ENCODE measurements at places on chromosomes 3 and 15. TPM values are rescaled to one million over a fixed set of nuclear protein-coding genes. Genes with fewer than 3 reads are reported as not detected.

Gene TMEM207
- polyA plus RNA-seq, result not detected

Gene C3orf22
- not detected for polyA plus RNA-seq

Gene BSN
- polyA plus RNA-seq, result 1.4 TPM

Gene ARHGAP11A
- 12.4 TPM for polyA plus RNA-seq

Gene CPN2
- 0.09 TPM for polyA plus RNA-seq

Gene HAUS2
- 14.4 TPM for polyA plus RNA-seq

Gene TUSC7
- polyA plus RNA-seq, result not detected

Gene REC114
- 0.23 TPM for polyA plus RNA-seq

Gene STAC
- polyA plus RNA-seq, result 35.4 TPM

DNA sequence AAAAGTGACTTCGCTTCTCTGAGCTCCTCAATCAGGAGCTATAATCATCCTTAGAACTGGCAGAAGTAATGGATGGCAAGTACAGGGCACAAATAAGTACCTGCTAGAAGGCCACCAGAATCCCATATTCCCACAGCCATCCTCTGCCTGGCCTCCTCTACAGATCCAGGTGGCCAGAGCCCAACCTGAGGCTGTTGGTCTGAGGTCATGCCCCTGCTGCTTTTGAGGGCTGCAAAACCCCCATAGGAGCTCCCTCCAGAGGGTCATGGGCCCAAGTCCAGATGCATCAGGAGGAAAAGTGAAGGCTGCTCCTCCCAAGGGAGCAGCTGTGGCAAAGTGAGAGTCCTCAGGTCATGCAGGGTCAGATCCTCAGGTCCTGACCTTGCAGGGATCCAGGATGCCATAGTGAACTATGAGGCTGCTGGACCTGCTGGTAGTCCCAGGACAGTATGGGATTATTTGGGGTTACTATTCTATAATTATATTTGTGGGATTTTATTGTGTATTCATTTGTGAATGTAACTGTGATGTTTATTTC, 3.0 kb upstream of the PLCD1 start:
- no peak for DNase-seq

- DNase-seq, result no peak
Observed at GRCh38 chr3:55968331-55968730, 481.2 kb upstream of the WNT5A start.

DNA sequence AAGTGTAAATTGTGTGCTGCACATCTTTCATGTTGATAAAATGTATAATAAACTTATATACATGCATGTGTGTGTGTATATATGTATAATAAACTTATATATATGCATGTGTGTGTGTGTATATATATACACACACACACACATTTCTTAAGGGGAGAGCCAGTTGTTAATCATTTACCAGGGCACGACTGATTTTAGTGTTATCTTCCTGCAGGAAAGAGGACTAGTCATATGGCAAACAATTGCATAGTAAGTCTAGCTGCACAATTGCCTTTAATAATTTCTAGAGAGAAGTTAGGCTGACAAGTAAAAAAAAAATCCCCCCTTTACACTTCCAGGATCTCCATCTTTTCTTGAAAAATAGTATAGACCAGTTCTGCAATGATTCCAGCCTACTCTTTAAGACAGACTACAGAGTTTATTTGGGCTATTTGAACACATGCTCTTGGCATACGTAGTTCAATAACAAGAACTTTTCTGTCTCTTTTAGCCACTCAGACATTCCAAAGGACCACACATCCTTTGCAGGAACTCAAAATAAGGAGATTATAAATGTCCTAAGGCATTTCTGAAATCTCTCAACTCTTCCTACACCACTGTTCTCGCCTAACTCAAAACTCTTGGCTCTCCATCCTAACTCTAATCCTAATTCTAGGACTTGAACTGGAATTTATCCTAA, 163.6 kb upstream of the SETMAR start:
- DNase-seq, result no peak

DNA sequence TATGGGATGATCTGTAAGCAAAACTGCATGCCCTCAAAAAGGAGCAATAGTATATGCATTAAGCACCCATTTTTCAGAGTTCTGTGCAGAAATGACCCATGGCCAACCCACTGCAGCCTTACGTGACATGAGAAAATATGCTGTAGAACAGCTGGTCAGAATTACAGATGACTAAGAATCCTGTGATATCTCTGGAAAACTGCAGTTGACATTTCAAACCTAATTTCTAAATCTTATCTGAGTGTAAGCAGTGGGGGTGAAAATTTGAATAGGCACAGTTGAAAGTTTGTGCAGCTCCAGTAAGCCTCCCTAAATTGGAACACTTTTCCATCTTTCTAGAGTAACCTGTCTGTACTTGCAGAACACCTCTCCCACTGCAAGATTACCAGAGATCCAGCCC, 28.7 kb upstream of the COL6A6 start:
- no peak for DNase-seq

GRCh38 chr15:59388670-59389069, 16.0 kb upstream of the MYO1E start:
- no peak for DNase-seq

- no peak for DNase-seq
Observed at GRCh38 chr3:126194713-126195305, 14.4 kb upstream of the ALDH1L1 start.

DNA sequence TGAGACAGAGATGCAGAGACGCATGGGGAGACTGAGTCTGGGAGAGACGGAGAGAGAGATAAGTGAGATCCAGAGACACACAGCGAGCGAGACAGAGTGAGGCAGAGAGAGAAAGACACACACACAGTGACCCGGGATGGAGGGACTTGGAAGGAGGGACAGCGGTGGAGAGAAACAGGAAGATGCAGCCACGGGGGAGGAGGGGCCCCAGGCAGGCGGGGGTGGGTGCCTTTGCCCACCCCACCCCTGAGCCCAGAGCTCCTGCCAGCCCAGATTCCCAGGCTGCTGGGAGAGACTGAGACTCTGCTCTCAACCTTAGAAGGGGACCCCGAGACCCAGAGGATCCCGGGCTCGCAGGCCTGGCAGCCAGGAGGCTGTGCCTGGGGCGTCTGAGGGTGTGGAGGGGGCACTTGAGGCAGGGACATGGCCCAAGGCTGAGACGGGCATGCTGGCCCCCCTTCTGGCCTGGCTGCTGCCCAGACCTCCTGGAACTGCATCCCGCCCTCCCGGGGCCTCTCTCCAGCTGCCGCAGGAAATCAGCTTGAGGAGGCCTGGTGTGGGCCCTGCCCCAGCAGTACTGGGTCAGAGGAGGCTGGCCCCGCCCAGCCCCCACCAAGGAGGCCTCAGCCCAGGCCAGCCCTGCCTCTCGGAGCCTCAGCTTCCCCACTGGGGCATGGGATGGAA, 18.1 kb downstream of the H1-8 start:
- peak; percentile 79 for DNase-seq

DNA sequence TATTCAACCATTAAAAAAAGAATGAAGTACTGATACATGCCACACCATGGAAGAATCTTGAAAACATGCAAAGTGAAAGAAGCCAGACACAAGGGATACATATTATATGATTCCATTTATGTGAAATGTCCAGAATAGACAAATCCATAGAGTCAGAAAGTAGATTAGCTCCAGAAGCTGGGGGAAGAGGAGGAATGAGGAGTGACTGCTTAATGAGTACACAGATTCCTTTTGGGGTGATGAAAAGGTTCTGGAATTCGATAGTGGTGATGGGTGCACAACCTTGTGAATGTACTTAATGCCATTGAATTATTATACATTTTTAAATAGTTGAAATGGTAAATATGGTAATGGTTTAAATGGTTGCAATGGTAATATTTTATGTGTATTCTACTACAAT, 90.6 kb upstream of the SPATA12 start:
- no peak for DNase-seq

GRCh38 chr15:47934342-47934741, 186.4 kb upstream of the SLC24A5 start:
- DNase-seq, result no peak

- no peak for DNase-seq
Observed at GRCh38 chr3:117107946-117108345, 398.4 kb downstream of the TUSC7 start.

- DNase-seq, result no peak
Observed at GRCh38 chr15:69703532-69704187, 251.0 kb downstream of the RPLP1 start.

DNA sequence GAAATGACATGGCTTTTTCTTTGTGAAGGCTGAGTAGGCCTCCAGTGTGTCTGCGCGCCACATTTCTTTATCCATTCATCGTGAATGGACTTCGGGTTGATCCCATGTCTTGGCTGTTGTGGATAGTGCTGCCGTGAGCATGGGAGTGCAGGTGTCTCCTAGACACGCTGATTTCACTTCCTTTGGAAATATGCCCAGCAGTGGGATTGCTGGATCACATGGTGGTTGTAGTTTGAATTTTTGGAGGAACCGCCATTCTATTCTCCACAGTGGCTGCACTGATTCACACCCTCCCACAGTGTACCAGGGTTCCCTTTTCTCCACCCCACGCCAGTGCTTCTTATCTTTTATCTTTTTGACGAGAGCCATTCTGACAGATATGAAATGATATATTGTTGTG, 171.7 kb downstream of the NSMCE3 start:
- DNase-seq, result no peak

DNA sequence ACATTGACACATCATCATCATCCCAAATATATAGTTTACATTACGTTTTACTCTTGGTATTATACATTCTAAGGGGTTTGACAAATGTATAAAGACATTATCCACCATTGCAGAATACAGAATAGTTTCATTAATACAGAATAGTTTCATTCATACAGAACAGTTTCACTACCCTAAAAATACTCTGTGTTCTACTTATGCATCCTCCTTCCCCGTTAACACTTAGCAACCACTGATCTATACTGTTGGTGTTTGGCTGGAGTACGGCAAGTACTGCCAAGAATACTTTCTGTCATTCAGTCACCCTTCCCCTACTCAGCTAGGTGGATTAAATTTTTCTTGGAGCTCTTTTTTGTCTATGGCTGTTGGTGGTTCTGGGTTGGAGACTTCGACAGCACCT, 33.4 kb downstream of the LEKR1 start:
- no peak for DNase-seq

- peak; percentile 8 for DNase-seq
Observed at GRCh38 chr15:76347482-76348055, 11.0 kb downstream of the ISL2 start.

GRCh38 chr3:137165117-137165806, 207.5 kb downstream of the IL20RB start:
- DNase-seq, result no peak

DNA sequence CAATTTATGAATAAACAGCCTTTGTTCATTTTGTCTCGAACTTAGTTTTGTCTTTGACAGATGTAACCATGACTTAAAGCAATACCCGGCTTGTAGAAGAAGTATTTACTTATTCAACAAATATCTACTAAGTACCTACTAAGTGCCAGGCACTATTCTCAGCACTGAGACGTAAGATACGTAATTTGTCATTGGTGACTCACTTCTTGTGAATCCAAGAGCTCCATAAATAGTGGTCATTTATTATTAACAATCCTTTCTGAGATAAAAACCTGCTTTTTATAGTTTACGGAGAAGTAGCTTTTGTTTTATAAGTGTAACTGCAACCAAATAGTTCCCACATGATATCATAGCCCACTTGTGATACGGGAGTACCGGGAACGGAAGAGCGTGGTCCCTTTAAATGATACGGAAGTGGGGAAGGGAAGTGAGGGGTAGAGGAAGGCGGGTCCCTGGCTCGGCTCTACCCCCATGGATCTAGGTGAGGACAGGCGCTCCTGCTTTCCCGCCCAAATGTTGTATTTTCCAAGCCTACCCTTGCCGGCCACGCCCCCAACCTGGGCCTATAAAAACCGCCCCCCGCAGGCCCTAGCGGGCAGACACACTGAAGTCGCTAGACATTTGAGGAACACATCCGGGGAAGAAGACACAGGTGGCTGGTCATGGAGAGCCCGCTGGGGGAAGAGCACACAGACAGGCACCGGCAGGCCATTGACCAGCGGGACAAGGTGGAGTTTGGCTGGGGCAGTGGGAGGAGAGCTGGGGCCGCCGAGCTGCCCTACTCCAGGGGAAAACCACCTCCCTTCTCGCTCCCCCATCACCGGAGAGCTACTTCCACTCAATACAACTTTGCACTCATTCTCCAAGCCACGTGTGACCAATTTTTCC, at the start of gene SAMMSON:
Gene SAMMSON, plus strand, starts transcription at position 594 of the 888 bp plus-strand sequence.
- no peak for DNase-seq

- DNase-seq, result no peak
Observed at GRCh38 chr3:184791171-184791570, 20.8 kb upstream of the VPS8 start.

- no peak for DNase-seq
Observed at GRCh38 chr3:45119824-45120358, 26.3 kb downstream of the CDCP1 start.

- no peak for DNase-seq
Observed at GRCh38 chr3:42116466-42116865, 25.3 kb downstream of the TRAK1 start.

- no peak for DNase-seq
Observed at GRCh38 chr3:52174896-52175295, 20.7 kb upstream of the POC1A start.

DNA sequence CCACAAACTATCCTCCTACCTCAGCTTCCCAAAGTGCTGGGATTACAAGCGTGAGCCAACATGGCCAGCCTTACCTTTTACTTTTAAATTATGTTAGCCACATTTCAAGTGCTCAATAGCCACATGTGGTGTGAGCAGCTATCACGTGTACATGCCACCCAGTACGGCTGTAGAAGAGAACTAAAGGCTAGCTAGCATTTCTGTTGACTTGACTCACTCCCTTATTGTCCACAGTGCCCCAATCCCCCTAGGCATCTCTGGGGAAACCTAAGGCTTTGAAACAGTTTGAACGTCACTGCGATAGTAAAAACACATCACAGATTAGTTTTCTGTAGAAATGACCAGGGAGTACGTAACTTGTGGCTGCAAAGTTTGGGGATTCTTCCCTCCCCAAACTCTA, 12.0 kb downstream of the C15orf40 start:
- no peak for DNase-seq

GRCh38 chr3:129365296-129366136, 62.9 kb downstream of the EFCAB12 start:
- DNase-seq, result peak; percentile 75

- no peak for DNase-seq
Observed at GRCh38 chr3:192772240-192772894, 45.0 kb upstream of the FGF12 start.

DNA sequence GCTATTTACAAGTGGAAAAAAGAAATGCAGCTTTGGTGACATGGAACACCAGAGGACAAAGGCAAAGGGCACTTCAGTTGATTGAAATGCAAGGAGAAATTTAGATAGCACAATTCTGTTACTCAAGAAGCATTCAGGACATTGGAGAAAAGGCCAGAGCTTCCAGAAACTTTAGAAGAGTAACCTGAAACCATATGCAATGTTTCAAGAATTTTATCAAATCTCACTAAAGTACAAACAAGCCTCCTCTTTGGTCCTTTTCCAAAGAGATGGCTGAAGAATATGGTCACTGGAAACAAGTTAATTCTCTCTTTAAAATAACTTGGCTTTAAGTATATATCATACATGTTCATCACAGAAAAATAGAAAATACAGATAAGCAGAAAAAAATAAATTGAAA, 14.6 kb upstream of the LMOD3 start:
- no peak for DNase-seq

GRCh38 chr3:62187022-62187431, 186.3 kb downstream of the FEZF2 start:
- no peak for DNase-seq

Data from hindlimb muscle (tissue), 1 donor.